ENCODE measurements at places on chromosomes 1 and 21. TPM values are rescaled to one million over a fixed set of nuclear protein-coding genes. Genes with fewer than 3 reads are reported as not detected.

Gene RNPC3
- total RNA-seq = 22.6 TPM

Gene ALG14
- 9.1 TPM for total RNA-seq

Gene ANGPTL1
- not detected for total RNA-seq

Gene SPRTN
- total RNA-seq = 7.4 TPM

Gene TSPEAR
- total RNA-seq = not detected
